Stimulated activated CD8-positive, alpha-beta memory T cell treated with anti-CD3 and anti-CD28 coated beads, Interleukin-4, amount 100 ng/mL, for 1 hour (primary cell): ENCODE measurements at places on chromosomes 16 and 17.

- DNase-seq = no peak
Measured at GRCh38 chr17:36791942-36792475, 145.3 kb upstream of the LHX1 start.

DNA sequence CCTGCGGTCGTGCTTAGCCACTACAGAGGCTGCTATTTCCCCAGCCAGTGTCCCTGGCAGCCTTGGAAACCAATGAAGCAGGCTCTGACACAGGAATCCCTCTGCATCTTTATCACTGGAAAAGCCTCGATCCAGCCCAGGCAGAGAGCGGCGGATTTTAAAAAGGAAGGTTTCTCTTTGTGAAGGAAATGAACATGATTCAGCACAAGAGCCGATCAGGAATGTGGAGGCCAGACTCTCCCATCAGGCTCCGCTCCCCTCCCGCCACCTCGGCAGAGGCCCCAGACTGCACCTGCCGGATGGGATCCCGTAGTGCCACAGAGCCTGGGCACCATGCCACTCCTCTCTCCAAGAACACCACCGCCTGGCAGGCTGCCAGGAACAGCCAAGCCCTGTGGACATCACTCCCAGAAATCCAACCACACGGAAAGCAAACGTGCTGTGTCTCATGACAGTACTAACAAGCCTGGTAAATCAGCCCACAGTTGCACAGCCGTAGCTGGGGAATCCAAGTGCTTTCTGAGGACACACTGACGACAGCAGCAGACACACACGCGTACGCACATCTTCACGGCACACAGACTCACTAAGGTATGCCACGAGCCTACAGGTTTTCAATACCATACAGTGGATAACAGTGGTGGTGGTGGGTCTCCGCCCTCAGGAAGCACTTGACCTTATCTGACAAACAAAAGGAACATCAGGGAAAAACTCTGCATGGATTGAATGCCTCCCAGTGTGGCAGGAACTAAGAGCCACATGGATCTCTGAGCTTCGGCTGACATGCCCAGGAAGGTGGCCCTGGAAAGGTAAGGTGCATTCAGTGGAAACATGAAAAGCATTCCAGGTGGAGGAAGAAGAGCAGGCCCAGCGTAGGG is 5.4 kb downstream of the LRRC75A start:
- DNase-seq = no peak

DNA sequence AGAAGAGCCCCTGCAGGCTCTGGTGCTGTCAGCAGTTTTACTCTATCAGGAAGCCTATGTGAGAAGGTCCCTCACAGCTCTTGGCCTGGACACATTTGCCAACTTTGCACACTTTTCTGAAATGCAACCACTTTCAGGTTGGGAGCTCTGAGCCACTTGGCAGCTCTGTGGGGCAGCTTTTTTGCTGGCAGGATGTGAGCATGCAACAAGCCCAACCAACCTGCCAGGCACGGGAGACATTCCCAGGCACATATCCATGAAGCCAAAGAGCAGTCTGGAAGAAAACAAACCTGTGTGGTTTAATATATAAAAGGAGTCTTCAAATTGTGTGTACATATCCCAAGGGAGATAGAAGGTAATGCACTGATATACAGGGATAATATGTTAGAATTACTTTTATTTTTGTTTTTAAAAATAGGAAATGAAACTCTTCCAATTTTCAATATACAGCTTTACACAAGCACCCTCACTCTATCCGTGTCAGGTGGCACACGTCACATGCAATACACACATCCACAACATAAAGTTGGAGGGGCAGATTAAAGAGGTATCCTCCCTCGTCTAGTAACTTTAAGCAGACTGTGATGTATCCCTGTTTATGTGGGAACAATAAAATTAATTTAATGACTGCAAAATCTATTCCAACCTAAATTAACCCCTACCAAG is 57.4 kb upstream of the COX10 start:
- DNase-seq = no peak

GRCh38 chr16:8712589-8713361 is 38.4 kb downstream of the ABAT start:
- DNase-seq = no peak

GRCh38 chr17:14316126-14316832 is 15.4 kb downstream of the HS3ST3B1 start:
- no peak for DNase-seq

- DNase-seq = no peak
Measured at GRCh38 chr17:77085926-77086432, 54.8 kb upstream of the SEC14L1 start.

- DNase-seq = no peak
Measured at GRCh38 chr17:38912221-38912813, 13.1 kb upstream of the LASP1NB start.

DNA sequence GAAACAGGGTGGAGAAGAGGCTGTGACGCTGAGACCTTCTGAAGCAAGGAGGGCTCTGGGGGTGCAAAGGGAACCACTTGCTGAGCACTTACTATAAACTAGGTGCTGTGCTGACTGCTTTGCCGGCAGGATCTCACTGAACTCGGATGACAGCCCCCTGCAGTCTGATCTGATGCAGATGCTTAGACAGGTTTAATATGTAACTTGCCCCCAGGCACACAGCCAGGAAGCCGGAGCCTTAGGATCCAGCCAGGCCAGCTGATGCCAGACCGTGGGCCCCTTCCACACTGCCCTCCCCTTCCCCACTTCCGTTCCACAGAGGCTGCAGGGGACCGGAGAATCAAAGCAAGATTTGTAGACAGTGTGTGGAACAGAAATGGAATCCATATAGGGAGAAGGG is 23.1 kb downstream of the SPACA3 start:
- DNase-seq = no peak

- DNase-seq = no peak
Measured at GRCh38 chr17:62801553-62802114, 6.5 kb downstream of the MARCHF10 start.

GRCh38 chr17:4156750-4157381 is 13.9 kb downstream of the CYB5D2 start:
- DNase-seq = no peak

DNA sequence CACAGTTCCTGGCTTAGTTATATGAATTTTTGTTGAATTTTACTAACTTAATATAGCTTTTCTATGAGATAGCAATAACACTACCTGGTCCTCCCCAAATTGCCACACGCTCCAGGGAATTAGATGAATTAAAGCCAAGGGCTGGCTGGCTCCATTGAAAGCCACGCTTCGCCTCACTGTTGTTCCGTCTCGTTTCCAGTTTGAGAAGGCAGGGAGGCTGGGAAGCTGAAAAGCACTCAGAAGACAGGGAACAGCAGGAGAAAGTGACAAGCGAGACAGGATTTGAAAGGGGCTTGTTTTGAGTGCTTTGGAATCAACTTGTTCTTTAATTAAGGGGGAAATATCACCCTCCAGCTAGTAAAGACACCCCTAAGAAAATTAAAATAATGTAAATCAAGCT is 425.3 kb downstream of the CA10 start:
- no peak for DNase-seq

DNA sequence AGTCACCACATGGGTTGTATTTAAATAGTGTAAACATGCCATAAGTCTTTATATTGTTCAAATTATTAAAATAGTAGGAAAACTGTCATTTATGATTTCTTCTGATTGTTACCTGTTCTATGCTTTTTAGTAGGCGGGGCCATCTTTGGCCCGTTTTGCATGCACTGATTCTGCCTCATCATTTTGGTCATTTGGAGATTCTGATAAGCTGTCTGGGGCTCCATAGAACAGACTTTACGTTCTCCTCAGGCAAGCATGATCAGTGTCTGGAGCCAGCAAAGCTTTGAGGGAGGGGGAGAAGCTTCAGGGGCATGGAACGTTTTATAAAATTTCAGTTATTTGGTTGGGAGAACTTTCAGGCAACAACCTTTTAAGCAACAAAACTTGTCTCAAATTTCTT is 8.8 kb downstream of the NDEL1 start:
- no peak for DNase-seq

DNA sequence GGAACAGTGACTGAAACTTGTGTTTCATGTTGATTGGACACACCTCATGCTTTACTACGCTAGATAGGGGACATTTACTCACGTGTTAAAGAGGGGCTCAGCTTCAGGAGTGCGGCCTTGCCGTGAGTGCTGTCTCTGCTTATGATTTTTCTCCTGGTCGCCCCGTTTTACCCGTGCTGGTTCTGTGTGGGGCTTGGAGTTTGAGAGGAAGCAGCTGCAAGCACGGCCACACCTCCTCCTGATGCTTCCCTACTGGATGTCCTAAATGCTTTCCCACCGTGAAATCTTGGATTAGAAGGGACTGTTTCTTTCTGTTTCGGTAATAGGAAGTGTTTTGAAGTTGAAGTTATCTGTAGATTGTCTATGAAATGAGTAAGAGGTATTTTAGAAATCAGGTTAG is 54.0 kb upstream of the ZNF750 start:
- DNase-seq = no peak

DNA sequence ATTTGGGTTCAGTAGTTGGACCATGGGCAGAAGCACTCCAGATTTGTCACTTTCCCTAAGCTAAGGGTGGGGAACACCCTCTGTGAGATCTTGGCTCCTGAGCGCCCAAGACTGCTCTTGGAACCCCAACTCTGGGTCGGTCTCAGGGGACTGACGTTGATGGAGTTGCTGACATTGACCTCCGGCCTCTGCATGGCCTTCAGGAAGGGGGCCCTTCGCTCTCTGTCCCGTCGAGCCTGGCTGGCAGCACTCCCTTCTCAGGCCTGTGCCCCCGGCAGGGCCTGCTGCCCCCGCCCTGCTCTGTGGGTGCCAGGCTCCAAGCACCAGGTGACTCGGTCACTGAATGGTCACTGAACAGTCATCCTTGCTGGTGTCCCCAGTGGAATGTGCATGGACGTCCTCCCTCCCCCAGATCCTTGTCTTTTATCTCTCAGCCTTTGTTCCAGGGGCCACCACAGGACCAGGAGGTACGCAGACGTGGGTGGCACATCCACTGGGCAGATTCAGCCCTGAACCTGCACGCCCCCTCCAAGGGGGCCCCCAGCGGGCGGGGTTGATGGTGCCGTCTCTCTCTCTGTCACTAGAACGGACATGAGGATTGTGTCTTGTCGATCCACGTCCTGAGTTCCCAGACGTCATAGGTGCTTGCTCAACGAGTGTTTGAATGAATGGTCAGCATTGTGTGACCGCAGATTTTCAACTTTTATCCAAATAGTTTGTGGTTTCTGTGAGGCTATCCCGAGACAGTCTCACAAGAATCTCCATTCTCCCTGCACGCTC is 314.5 kb downstream of the SEC14L1 start:
- no peak for DNase-seq

DNA sequence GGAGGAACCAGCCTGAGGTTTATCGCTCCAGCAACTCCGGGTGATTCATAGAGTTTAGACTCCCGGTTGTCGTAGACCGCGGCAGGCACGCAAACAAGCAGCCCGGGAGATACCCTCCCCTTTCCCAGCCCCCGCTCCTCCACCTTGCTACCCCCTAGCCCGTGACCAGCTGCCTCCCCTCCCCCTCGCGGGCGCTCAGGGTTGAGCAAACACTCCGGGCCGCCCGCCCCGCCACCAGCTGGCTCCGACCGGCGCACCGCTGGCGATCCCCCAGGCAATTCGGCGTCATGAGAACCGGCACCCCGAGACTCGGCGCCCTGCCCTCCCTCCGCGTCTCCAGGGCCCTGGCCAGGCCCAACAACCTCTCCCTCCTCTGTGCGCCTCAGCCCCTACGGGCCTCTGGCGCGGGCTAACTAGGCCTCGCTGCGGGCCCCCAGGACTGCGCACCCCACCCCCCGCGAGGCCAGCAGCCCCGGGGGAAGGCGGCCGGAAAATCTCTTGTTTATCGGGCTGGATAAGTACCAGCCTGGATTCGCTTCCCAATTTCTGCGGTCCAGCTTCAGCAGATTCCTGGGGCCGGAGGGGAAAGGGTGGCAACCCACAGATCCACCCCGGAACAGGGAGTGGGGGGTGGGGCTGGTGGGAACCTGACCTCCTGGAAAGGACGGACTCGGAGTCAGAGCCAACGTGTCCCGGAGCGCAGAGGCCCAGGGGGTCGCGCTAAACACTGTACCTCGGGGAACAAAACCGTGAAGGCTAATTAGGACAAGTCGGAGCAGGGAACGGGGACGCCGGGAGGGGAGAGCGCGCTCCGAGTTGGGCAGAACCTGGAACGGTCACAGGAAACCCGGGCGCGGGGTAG is 951 bp upstream of the GPRC5C start:
- no peak for DNase-seq

- DNase-seq = no peak
Measured at GRCh38 chr17:19578545-19578944, 44.9 kb downstream of the SLC47A1 start.

GRCh38 chr17:6713130-6713917 is at the start of gene SLC13A5:
SLC13A5 (minus strand) TSS chr17:6713369; CDS start chr17:6713333, 36 bp downstream.
- no peak for DNase-seq

DNA sequence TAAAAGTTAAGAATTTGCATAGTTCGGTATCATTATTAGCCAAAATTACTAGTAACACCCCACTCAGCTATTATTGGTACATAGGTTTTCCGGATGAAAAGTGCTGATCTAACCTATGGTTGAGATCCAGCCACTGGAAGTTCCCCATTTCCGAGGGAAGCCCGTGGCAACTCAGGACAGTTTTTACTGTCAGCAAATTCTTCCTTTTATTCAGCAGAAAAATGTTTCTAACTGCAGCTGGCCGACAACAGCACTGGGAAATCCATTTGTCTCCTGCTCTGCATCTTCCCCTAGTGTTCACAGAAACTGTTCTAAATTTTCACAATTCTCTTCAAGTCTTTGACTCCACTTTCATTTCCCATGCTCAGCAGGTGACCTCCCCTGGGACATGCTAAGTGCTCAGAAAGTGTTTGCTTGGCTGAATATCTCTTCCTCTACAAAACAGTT is 15.5 kb upstream of the MMD start:
- DNase-seq = no peak

- DNase-seq = no peak
Measured at GRCh38 chr17:78840530-78840779, 159 bp downstream of the USP36 start.

- no peak for DNase-seq
Measured at GRCh38 chr17:29731589-29731929, 108.8 kb upstream of the CORO6 start.

DNA sequence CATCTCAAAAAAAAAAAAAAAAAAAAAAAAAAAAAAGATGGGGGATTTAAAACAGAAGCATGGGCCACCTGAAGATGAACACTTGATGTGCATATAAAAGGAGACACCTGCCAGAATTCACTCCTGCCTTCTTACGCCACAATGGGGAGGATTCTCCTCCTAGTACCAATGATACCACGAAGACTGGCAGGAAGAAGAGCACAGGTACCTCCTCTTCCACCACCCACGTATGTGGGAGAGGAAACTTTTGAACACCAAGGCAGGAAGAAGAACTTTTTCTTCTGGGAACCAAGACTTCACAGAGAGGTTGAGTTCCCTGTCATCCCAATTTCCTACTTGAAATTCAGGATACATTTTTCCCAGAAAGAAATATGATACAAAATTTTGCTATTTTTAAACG is 2.7 kb upstream of the MAP2K6 start:
- DNase-seq = no peak

- no peak for DNase-seq
Measured at GRCh38 chr16:46748775-46749705, 896 bp upstream of the MYLK3 start.

- DNase-seq = no peak
Measured at GRCh38 chr17:67784364-67785121, 40.8 kb upstream of the BPTF start.

GRCh38 chr17:80032614-80033171 is 3.0 kb downstream of the TBC1D16 start:
- no peak for DNase-seq
